ENCODE measurements at places on chromosomes 6 and 20. TPM values are rescaled to one million over a fixed set of nuclear protein-coding genes. Genes with fewer than 3 reads are reported as not detected.
A peak's percentile ranks its signal among the peaks of the same experiment; 100 is the strongest.

GRCh38 chr6:65707126-65707826 is at the start of gene EYS:
Gene EYS, minus strand, starts transcription at chr6:65707226. Its CDS starts 211,816 bp downstream, at chr6:65495410.
- DNase-seq: no peak

- no peak for DNase-seq
Observed at GRCh38 chr6:54194067-54194466, 82.8 kb downstream of the MLIP start.

- no peak for DNase-seq
Observed at GRCh38 chr6:134031696-134032255, 20.6 kb downstream of the SLC2A12 start.

- DNase-seq: no peak
Observed at GRCh38 chr20:59836767-59837166, 96.7 kb downstream of the SYCP2 start.

DNA sequence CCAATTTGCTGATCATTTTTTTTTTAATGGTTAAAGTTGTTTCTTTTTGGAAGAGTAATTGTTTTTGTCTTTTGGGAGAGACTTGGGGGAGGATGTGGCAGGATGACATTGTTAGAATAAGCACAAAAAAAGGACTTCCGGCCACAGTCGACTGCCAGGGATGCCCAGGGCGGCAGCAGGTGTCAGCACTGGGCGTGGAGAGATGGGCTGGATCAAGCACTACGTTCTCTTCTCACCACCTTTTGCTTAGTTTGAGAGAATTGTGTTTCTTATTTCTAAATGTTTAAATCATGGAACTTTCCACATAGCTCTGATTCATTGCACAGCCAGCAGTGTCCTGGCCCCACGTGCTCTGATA is 104.6 kb upstream of the FRMD1 start:
- DNase-seq: no peak

GSTA3 gene
- not detected for total RNA-seq

CST2 gene
- not detected for total RNA-seq

- DNase-seq: peak; percentile 72
Observed at GRCh38 chr6:11317885-11318771, 85.7 kb upstream of the NEDD9 start.

ZNF322 gene
- 15.2 TPM for total RNA-seq

GRCh38 chr6:38479331-38479730 is 160.4 kb downstream of the BTBD9 start:
- no peak for DNase-seq

DNA sequence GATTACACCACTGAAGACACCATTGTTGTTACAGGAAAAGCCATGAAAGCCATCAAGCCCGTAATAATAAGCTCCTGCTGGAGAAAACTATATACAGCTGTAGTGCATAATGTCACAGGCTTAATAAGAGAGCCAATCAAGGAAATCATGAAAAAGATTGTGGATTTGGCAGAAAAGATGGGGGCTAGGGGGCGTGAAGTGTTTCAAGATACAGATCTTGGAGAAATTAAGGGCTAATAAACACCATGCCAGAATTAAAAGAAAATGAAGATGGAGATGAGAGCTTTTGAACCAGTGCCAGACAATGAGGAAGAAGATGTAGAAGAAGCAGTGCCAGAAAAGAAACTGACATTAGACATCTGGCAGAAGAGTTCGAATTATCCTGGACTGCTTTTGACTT is 43.2 kb upstream of the DTNBP1 start:
- DNase-seq: no peak

- no peak for DNase-seq
Observed at GRCh38 chr6:35432291-35432690, 19.8 kb upstream of the FANCE start.

TCF21 gene
- not detected for total RNA-seq

DNA sequence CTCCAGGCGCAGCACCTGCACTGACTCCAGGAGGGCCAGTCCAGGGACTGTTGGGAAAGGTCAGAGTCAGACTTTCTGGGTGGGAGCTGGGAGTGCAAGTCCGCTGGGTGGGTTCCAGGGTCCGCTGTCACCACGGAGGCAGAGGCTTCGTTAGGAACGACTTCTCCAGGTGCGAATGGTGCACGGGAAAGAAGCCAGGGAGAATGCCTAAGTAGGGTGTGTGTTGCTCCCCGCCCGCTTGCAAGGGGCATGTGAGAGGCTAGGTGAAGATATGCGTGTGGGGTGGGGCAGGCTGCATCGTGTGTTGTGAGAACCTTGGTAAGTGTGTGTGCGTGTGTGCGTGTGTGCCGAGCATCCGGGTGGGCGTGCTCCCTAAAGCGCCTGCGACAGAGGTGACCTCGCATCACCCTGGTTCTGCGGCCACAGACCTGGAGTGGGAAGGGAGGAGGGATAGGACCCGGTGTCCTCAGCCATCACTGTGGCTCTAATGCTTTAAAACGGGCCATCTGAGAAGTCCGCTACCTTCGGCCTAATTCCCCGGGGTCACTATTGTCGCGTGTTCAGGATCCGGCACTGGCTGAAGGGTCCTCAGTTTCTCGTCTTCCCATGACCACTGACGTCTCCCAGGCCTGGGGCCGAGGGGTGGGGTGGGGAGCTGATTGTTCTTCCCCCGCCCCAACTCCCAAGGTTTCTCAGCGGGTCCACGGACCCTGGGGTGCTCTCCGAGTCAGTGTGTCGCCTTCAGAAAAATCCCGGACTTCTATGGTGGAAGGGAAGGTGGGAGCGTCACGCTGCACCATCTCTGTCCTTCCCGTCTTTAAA is 6.1 kb downstream of the SLC32A1 start:
- no peak for DNase-seq

- no peak for DNase-seq
Observed at GRCh38 chr20:45051204-45052060, 49.5 kb downstream of the KCNS1 start.

DNA sequence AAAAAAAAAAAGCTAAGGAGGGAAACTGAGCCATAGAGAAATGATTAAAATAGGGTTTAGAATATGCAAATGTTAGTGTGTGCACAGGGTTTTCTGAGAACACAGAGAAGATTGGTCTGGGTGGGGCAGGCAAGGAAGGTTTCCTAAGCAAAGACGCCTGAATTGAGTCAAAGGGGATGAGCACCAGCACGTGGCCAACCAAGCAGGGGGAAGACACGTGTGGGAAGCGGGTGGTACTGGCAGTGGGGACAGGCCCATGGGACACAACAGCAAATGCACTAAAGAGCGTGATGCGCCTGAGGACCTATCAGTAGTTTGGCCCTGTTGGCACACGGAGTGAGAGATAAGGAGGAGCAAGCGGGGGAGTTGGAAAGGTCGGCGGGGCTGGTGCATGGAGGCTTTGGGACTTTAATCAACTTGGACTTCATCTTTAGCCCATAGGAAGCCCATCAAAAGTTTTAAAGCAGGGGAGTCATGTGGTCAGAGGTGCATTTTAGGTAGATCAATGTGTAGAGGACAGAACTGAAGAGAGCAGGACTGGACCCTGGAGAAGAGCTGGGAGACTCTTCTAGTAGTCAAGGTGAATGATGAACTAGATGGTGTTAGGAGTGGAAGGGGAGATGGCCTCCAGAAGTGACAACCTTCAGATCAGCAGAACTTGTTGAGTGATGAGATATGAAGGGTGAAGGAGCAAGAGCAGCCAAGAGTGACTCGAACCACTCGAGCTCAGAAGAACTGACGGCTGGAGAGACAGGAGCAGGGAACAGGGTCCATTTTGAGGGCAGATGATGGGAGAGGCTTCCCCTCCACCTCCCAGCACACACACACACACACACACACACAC is 40.2 kb upstream of the MAP3K4 start:
- no peak for DNase-seq

DNA sequence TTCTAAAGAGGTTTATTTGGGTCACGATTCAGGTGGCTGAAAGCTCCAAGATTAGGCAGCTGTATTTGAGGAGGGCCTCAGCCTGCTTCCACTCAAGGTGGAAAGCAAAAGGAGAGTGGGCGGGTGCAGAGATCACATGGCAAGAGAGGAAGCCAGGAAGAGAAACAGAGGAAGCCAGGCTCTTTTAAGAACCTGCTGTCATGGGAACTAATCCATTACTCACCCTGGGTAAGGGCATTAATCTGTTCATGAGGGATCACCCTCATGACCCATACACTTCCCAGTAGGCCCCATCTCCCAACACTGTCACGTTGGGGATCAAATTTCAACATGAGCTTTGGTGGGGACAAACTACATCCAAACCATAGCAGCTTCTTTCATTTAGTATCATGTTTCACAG is 53.9 kb downstream of the DHX35 start:
- DNase-seq: no peak

- no peak for DNase-seq
Observed at GRCh38 chr6:17945575-17945974, 41.9 kb downstream of the KIF13A start.
